Naive thymus-derived CD4-positive, alpha-beta T cell (primary cell): ENCODE measurements at places on chromosomes 12 and 14. TPM values are rescaled to one million over a fixed set of nuclear protein-coding genes. Genes with fewer than 3 reads are reported as not detected.
A peak's percentile ranks its signal among the peaks of the same experiment; 100 is the strongest.

DNA sequence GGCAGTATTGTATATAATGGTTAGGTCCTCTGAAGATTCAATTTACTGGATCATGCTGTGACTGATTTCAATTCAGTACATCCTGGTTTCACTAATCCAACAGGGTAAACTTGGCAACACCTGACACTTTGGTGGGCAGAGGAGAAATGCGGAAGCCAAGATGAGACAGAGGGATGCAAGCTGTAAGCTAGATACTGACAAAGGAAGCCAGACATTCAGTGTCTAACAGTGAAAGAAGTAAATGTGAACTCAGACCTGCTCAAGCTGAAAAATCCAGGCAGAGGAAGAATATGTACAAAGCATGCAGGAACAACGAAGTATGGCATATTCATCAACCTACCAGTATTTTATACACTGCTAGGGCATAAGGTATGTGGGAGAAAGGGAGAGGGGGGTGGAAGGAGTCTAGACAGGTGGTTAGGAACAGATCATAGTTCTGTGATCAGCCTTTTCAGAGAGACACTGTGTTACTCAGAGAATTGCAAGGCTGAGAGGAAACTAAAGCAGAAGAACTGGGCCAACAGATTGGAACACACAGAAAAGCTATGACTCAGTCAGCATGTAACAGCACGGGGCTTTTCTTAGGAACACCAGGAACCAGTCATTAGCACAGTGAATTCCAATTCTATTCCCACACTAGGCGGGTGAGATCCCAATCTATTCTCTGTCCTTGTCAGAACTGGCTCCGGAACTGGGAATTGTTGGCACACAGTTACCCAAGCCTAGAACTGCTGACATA, 40.3 kb downstream of the NELL2 start:
- H3K4me1 ChIP-seq, result peaks cover 51% of the 10 kb centered on the region
- peak overlapping the region; percentile 7 for H3K4me3 ChIP-seq
- no peaks in the 10 kb centered on the region for H3K27me3 ChIP-seq
- H3K36me3 ChIP-seq, result no peaks in the 10 kb centered on the region
- H3K27ac ChIP-seq, result peak overlapping the region; percentile 67
- DNase-seq, result no peak

The PLEKHD1 gene
- 0.07 and 0.13 TPM in 2 replicates for total RNA-seq

DNA sequence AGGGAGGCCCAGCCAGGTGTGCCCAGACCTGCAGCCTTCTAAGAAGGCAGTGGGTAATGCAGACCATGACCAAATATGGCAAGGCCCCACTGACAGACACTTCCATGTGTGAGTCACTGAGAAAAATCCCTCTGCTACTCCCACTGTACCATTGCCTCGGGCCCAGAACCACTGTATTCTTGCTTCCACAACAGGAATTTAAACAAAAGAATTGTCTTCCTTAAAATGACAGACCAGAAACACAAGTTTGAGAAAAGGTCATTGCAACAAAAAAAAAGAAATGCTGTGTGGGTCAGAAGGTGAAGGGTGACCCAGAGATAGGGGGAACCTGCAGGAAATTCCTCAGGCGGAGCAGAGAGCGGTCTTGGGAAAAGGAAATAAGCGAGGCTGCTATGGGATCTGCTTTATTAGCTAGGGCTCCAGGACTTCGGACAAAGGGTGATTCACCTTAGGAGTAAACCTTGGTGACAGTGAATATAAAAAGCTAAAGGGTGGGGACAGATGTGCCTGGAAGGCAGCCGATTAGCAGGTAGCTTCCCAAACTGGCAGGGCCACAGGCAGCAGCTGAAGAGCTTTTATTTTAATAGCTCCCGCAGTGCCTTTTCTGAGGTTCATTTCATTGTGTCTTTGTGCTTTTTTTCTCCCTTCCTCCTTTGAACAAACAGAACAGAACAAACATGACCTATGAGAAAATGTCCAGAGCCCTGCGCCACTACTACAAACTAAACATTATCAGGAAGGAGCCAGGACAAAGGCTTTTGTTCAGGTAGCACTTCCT, 185.3 kb upstream of the BCL2L14 start:
- no peak overlapping the region for H3K27ac ChIP-seq
- H3K4me1 ChIP-seq, result no peaks in the 10 kb centered on the region
- H3K4me3 ChIP-seq, result no peak overlapping the region
- peaks cover 4% of the 10 kb centered on the region for H3K36me3 ChIP-seq

DNA sequence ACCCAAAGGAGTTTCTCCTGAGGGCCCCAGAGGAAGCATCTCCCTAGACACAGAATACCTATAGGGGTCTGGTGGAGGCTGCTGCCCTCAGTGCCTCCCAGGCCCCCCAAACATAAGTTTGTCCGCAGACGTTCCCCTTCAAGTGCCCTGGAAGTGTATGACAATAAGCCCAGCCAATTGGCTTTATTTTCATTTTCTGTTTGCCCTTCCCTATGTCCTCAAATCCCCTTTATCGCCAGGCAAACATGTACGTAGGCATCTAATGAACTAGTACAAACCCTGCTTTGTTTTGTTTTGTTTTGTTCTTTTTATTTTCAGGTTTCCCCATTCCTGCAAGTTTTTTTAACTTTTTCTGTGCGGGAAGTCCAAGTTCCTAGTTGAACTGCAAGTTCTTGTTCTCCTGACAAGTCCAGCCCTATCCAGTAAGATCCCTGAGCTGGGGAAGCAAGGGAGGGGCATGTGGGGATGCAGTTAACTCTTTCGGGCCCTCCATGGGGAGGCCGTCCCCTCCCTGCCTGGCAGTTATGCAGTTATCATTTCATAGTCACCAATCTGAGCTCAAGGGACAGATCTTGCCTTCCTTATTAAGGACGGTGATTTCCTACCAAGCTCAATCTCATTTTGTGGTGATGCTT, 141.9 kb downstream of the KCNA5 start:
- no peak overlapping the region for H3K4me3 ChIP-seq
- H3K4me1 ChIP-seq, result no peaks in the 10 kb centered on the region
- DNase-seq, result no peak
- no peaks in the 10 kb centered on the region for H3K27me3 ChIP-seq
- H3K36me3 ChIP-seq, result no peaks in the 10 kb centered on the region
- H3K27ac ChIP-seq, result no peak overlapping the region

GRCh38 chr14:100772607-100773165, 46.0 kb downstream of the DLK1 start:
- H3K27me3 ChIP-seq, result no peaks in the 10 kb centered on the region
- no peaks in the 10 kb centered on the region for H3K36me3 ChIP-seq
- no peak overlapping the region for H3K4me3 ChIP-seq
- no peak overlapping the region for H3K27ac ChIP-seq

DNA sequence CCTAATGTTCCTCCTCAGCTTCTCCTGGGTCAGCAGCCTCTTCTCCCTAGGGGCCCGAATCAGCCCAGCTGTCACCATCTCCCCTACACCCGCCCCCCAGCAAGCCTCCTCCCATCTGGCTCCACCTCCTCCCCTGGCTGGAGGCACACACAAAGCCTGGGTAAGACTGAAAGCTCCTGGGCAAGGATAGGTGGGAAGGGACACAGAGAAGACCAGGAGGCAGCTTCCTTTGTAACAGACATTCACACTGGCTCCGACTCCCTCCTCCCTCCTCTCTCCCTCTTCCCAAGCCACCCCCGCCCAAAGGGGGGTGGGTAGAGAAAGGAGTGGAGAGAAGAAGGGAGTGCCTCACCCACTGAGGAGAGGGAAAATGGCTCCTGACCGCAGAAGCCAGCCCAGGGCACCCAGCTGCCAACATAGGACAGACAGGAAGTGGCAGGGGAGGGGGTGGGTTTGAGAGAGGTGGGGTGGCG, 4.0 kb downstream of the CHD4 start:
- no peak for DNase-seq
- H3K4me3 ChIP-seq, result peak overlapping the region; percentile 51
- H3K27me3 ChIP-seq, result no peaks in the 10 kb centered on the region
- H3K36me3 ChIP-seq, result peaks cover 32% of the 10 kb centered on the region

DNA sequence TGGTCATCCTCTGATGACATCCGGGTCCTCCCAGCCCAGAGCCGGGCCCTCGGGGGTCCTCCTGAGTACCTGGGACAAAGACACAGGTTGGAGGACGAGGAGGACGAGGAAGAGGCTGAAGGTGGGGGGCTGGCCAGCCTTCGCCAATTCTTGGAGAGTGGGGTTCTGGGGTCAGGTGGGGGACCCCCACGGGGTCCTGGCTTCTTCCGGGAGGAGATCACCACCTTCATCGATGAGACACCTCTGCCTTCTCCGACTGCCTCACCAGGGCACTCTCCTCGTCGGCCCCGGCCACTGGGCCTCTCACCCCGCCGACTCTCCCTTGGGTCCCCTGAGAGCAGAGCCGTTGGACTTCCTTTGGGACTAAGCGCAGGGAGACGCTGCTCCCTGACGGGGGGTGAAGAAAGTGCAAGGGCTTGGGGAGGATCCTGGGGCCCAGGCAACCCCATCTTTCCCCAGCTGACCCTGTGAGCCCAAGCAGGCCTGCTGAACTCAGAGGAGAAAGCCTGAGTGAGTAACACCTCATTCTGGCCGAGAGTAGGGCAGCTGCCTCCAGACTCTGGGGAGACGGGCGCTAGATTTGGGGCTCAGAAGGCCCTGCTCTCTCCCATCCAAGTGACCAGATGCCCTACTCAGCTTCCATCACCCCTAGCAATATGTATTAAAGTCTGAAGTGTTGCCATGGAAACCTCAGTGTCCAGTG, 1.3 kb upstream of the P3H3 start:
- no peak for DNase-seq
- H3K4me1 ChIP-seq, result peaks cover 4% of the 10 kb centered on the region
- no peaks in the 10 kb centered on the region for H3K36me3 ChIP-seq
- no peak overlapping the region for H3K27ac ChIP-seq
- H3K4me3 ChIP-seq, result no peak overlapping the region
- peaks cover 12% of the 10 kb centered on the region for H3K27me3 ChIP-seq

DNA sequence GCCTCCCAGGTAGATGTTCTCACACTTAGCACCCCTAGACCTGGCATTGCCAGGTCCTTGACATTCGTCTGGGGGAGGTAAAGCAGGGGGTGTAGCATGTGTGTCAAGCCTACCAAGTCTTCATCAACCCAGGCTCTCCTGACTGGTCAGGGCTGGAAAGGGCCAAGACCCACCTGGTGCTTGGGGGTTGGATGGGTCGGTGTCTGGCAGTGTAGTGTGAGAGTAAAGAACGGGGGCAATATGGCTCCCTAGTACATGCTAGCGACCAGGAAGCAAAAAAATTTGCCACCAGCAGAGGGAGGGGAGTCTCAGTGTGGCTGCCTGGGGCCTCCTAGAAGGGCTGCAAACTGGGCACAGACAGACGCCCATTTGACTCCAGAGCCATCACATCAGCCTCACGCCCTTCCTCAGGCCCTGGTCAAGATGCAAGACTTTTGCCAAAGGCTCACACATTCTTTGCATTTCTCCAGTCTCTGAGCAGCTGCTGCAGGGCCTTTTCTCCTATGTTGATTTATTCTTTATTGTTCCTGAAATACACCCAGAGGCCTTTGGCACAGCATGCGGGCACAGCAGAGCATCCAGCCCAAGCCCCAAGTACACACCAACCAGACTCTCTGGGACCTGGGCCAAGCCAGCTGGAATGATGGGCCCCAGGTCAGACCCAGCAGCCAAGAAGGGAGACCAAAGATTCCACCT, 38.3 kb upstream of the PNMA1 start:
- peak overlapping the region; percentile 86 for H3K27ac ChIP-seq
- H3K27me3 ChIP-seq, result no peaks in the 10 kb centered on the region
- peak overlapping the region; percentile 59 for H3K4me3 ChIP-seq
- H3K4me1 ChIP-seq, result peaks cover 94% of the 10 kb centered on the region
- H3K36me3 ChIP-seq, result no peaks in the 10 kb centered on the region
- DNase-seq, result no peak

The SLCO1B1 gene
- not detected in 2 replicates for total RNA-seq

The ADAM21 gene
- total RNA-seq, result 0.16 TPM

GRCh38 chr14:72104011-72104613, 171.9 kb downstream of the RGS6 start:
- no peaks in the 10 kb centered on the region for H3K27me3 ChIP-seq
- no peak overlapping the region for H3K27ac ChIP-seq
- H3K4me3 ChIP-seq, result no peak overlapping the region

GRCh38 chr12:106645074-106645421, 62.2 kb downstream of the RFX4 start:
- H3K4me1 ChIP-seq, result no peaks in the 10 kb centered on the region
- no peak overlapping the region for H3K4me3 ChIP-seq
- H3K27me3 ChIP-seq, result no peaks in the 10 kb centered on the region
- no peak overlapping the region for H3K27ac ChIP-seq
- DNase-seq, result no peak

The ADCK1 gene
- total RNA-seq, result 4.5 and 5.7 TPM in 2 replicates

The RPGRIP1 gene
- total RNA-seq, result 1.5 TPM

DNA sequence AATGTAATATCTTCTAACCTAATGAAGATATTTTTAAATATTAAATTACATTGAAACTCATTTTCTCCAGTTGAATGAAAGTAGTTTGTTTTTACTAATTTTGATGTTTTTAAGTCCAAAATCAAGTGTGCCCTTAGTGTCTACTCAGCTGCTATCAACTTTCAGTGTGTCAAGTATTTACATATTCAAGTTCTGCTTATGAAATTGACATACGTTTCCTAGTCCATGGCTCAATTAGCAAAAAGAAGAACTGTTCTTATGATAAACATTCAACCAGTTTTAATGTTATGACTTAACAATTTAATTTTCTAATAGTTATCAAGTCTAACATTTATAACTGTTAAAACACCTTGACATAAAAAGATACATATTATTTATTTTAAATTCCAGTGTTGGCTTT, 137.1 kb downstream of the DUSP6 start:
- no peak overlapping the region for H3K27ac ChIP-seq
- H3K4me3 ChIP-seq, result no peak overlapping the region
- DNase-seq, result no peak

GRCh38 chr12:115201966-115202365, 518.0 kb upstream of the TBX3 start:
- no peaks in the 10 kb centered on the region for H3K36me3 ChIP-seq
- H3K27me3 ChIP-seq, result no peaks in the 10 kb centered on the region
- H3K4me3 ChIP-seq, result no peak overlapping the region
- H3K4me1 ChIP-seq, result no peaks in the 10 kb centered on the region
- no peak overlapping the region for H3K27ac ChIP-seq

GRCh38 chr12:24431872-24432271, 482.4 kb upstream of the SOX5 start:
- DNase-seq, result no peak
- no peaks in the 10 kb centered on the region for H3K27me3 ChIP-seq
- H3K4me1 ChIP-seq, result no peaks in the 10 kb centered on the region
- H3K4me3 ChIP-seq, result no peak overlapping the region
- H3K36me3 ChIP-seq, result no peaks in the 10 kb centered on the region
- H3K27ac ChIP-seq, result no peak overlapping the region

DNA sequence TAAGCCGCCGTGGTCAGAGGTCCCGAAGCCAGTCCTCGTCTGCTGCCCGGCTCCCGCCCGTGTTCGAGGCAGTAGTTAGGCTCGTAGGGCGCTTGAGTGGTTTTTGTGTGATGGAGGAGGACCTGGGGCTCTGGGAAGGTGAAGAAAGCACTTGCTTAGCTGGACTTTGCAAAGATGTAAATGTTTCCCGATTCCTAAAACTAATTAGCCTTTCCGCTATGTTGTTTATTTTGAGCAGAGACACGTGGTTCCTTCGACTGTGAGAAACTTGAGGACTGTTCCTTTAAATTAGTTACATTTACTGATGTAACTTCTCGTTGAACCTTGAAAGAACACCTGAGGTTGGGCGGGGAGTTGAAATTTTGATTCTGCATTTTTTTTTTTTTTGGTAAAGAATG, 33.9 kb downstream of the MIA2 start:
- DNase-seq, result no peak
- H3K27ac ChIP-seq, result peak overlapping the region; percentile 94
- H3K4me3 ChIP-seq, result peak overlapping the region; percentile 86
- H3K27me3 ChIP-seq, result no peaks in the 10 kb centered on the region
- H3K4me1 ChIP-seq, result peaks cover 17% of the 10 kb centered on the region

The DPY19L2 gene
- 3.1 TPM for total RNA-seq

- no peak overlapping the region for H3K4me3 ChIP-seq
- H3K4me1 ChIP-seq, result no peaks in the 10 kb centered on the region
- H3K27ac ChIP-seq, result no peak overlapping the region
- no peaks in the 10 kb centered on the region for H3K36me3 ChIP-seq
Observed at GRCh38 chr14:101230161-101230850, 326.8 kb upstream of the RTL1 start.

The RTN1 gene
- total RNA-seq, result 1.3 TPM
